ENCODE measurements at places on chromosomes 1 and 21.
A peak's percentile ranks its signal among the peaks of the same experiment; 100 is the strongest.

DNA sequence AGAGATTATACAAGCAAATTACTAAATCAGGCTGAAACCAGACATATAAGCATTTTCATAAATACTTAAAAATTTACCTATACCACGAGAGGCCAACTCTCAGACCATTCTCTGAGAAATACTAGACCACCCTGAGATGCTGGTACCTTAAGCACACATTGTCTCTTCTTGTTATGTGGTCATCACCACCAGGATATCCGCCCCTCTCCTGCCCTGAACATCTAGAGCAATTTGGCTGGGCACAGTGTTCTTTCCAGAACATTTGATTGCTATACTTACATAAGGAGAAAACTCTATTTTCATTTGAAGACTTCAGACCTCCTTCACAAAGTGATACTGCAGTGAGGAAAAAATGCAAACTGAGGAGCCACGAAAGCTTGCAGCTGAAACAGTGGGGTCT is 36.2 kb upstream of the DUSP10 start:
- no peak for DNase-seq

GRCh38 chr1:67342076-67342890 is 34.6 kb downstream of the IL12RB2 start:
- DNase-seq: no peak

- DNase-seq: peak; percentile 21
These were observed 65.5 kb upstream of the WNT4 start for GRCh38 chr1:22208268-22208972.

GRCh38 chr1:65224681-65225091 is 76.7 kb downstream of the AK4 start:
- DNase-seq: no peak

DNA sequence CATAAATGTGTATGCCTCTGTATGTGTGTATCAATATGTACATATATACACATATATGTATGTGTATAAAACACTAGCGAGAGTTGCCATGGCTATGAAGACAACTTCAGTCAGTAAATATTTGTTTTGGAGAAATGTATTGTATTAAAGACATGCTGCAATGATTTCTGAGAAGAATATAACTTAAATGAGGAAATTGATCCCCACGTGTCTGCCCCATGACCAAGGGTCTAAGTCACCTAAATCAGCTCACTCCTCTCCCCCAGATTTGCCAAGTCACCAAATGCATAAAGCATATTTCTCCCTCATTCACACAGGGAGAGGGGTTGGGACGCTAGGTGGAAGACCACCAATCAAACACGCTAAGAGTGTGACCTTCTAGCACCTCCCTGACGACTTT is 58.3 kb upstream of the LYST start:
- DNase-seq: no peak

DNA sequence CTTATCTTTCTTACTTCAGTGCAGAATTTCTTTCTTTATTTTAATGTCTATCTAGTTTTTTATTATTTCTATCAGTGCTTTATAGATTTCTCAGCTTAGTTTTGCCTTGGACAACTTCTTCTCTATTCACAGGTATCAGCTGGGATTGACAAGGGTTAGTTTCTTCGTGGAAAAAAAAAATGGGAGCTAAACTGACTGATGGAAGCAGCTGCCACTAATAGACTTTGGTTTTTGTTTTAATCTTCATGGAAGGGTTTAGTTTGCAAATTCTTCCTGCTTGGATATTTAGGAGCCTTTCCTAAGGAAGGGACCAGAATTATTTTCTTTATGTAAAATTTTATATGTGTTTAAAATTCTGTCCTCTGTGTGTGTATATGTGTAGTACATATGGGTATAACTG is 306.1 kb upstream of the FMN2 start:
- no peak for DNase-seq

GRCh38 chr1:226404063-226404903 is 3.6 kb downstream of the PARP1 start:
- DNase-seq: no peak

- peak; percentile 72 for DNase-seq
These were observed 52.2 kb downstream of the YARS1 start for GRCh38 chr1:32764826-32765569.

- DNase-seq: no peak
These were observed 14.2 kb upstream of the BCAS2 start for GRCh38 chr1:114595602-114596001.

DNA sequence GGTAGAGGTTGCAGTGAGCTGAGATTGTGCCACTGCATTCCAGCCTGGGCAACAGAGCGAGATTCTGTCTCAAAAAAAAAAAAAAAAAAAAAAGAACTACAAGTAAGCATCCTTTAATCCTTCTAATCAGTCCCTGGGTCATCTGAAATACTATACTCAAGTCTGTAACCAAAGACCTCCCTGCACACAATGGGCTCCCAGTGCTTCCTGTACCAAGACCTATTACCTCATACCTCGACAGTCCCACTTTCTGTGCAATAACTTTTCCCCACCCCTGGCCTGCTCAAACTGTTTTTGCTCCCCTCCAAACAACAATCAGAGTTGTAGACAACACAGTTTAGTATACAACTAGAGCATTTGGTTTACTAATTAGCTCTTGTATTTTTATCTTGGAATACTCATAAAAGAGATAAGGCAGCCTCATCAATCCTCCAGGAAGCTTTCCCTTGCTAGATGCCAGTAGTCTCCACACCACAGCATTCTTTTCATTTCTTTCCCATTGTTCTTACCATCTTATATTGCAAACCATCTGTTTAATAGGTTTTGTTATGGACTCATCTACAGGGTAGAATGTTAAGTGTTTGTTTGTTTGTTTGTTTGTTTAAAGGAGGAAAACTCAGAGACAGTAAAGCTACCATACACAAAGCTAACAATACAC is 19.2 kb upstream of the RLF start:
- no peak for DNase-seq

- peak; percentile 82 for DNase-seq
These were observed 4.1 kb upstream of the ACOT11 start for GRCh38 chr1:54543729-54544496.

DNA sequence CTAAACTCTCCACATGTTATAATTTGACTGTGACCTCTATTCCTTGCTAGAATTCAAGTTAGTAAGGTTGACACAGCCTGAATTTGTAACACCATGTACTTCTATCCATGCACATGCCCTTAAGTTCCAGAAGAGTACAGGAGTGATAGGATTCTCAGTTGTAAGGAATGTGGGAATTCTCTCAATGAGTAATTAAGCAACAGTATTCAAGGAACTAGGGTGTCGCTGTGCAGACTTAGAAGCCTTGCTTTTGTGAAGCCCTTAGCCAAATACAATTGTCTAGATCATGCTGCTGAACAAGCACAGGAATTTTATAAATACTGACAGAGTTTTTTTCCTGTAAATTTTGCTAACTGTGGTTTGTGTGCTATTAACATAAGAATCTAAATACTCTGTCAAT is 276.3 kb upstream of the PTBP2 start:
- DNase-seq: no peak

GRCh38 chr1:54002544-54003248 is 15.3 kb downstream of the LDLRAD1 start:
- DNase-seq: no peak

DNA sequence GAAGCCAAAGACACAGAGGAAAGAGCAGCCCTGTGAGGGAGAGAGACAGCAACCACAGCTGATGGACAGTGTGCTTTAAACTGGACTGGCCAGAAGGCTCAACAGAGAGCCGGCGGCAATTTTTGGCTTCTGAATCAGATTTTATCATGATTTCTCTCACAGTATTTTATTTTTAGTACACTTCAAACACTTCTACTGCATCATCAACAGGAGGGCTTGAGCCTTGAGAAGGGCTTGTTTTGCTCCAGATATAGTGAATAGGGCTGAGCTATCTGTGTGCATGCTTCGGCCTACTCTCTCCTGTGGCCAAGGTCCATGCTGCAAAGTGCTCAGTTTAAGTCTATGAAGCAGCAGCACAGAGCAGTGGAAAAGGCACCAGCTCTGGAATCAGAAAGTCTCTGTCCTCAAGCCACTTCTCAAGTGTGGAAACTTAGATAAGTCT is 33.3 kb downstream of the ADCY10 start:
- no peak for DNase-seq

GRCh38 chr1:94093996-94094395 is 27.0 kb downstream of the ABCA4 start:
- DNase-seq: no peak

DNA sequence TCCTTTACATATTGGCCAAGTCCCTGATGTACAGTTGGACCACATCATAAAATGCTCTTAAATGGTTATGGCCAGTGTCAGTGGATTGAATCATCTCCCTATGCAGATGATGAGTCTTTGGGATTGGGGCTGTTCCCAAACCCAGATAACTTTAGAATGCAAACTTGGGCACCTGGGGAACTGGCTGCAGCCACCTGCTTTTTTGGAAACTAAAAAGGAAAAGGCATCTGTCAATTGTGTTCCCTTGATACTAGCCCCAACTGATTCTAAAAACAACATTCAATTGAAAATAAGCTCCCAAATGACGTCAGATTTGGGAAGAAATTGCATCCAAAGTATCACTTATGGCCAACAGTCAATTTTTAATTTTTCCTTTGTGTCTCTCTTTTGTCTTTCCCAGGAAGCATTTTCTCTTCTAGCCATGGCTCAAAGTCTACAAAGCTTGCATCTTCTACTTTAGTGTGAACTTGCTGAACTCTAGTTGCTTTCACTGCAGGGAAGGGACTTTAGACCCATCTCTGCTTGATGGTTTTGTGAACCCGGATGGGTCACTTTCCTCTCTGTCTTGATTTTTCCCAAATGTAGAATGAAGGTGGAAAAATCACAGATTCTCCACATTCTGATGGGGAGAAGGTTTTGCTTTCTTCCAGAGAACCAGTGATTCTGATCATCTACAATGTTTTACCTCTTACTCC is 402.3 kb upstream of the USP24 start:
- no peak for DNase-seq

DNA sequence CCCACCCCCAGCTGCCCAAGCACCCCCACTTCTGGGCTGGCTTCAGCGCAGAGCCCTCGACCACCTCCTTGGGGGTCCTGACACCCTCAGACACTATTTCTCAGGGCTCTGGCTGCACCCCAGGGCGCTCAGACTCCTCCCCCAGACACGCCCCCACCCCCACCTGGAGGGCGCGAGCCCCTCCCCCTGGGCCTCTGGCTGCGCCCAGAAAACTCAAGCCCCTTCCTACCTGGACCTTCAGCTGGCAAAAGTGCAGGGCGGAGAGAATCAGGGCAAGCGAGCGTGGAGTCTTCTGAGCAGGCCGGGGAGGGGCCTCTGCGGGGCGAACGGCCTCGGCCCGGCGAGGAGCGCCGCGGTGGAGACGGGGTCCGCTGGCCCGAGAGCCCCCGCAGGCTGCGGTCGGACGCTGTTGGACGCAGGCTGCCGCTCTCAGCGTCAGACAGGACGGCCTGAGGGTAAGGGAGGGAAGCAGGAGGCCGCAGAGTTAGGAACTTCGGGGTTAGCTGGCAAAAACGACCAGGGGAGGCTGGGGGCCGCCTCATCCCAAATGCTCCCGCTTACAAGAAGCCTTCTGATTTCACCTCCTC is 17.4 kb upstream of the NBPF1 start:
- no peak for DNase-seq

GRCh38 chr1:31111290-31111951 is 45.9 kb upstream of the PUM1 start:
- no peak for DNase-seq

- no peak for DNase-seq
These were observed 5.1 kb downstream of the NT5C1A start for GRCh38 chr1:39666772-39667171.

DNA sequence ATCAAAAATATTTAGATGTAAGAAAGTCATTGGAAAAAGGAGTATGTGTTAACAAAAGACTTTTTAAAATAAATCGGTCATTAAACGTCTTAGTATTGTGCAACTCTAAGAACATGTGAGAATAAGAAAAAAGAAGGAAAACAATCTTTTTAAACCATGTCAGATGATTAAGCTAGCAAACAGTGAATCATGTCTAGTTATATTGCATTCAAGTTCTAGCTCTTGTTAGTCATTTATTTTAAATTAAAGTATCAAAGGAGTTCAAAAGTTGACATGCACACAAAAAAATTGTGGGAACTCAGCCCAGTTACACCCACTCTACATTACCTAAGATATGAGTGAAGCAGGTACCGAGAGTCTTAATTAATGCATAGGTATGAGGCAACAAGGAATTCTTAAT is 9.8 kb downstream of the FRRS1 start:
- no peak for DNase-seq

GRCh38 chr1:37158113-37158749 is 123.9 kb upstream of the GRIK3 start:
- DNase-seq: no peak
